ENCODE measurements at places on chromosomes 3 and 15.
A peak's percentile ranks its signal among the peaks of the same experiment; 100 is the strongest.

DNA sequence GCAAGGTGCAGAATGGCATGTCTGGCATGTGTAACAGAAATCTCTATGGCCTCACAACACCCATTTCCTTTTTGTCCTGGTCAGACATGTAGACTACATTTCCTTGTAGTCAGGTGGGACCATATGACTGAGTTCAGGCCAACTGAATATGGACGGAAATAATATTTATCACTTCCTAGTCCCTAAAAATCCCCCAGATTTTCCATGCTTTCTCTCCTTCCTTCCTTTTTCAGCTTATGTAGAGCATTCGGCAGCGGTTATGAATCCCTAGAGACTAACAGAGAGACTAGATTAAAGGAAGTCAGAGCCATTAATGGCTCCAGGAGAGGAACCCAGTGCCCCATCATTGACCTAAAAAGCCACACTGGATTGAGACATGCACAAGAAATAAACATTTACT lies 35.8 kb downstream of the SLC9A9 start:
- DNase-seq = no peak

DNA sequence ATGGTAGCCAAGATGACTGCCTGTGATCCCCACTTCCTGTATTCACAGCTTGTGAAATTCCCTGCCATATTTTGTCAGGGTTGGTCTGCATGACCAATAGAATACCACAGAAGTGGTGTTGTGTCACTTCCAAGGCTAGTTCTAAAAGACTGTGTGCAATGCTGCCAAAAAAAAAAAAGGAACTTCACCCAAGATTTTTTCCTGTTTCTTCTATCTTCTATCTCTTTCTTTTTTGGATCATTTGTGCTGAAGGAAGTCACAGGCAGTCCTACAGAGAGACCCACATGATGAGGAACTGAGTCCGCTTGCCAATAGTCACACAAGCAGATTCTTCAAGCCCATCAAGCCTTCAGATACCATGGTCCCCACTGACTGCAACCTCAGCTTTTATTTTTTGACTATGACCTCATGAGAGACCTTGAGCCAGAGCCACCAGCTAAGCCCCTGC lies 18.1 kb upstream of the RAF1 start:
- peak; percentile 77 for DNase-seq

DNA sequence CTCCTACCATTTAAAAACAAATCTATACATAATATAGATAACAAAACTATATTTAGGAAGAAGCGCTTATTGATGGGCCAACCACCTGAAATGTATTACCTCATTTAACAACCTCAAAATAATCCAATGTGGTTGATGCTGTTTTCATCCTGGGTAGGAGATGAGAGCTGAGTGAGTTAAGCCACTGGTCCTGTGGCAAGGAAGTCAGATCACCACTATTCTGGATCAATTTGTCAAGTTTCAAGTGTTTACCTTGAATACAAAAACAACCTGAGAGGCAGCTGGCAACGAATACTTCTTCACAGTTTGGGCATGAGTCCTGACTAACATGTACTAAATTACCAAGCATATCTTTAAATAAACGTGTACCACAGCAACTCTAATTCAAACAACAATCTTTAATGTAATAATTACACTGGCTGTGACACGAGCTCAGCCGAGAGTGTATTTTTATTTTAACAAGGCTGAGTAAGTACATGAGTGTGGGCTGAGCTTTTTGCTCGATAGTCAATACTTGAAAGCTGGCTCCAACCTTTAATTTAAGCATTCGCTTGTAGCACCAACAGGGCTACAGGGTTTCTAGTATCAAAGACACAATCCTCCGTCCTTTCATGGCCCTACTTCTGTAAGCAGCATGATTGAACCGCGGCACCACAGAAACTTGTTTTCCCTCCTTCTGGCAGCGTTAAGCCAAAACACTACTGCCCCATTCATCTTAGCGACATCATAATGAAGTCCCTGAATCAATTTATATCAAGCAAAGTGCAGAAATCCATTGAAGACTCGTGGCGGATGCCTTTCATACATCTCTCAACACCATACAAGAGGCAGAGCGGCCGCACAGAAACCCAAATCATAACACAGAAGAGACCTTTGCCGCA lies 93.8 kb upstream of the ICE2 start:
- DNase-seq = no peak

DNA sequence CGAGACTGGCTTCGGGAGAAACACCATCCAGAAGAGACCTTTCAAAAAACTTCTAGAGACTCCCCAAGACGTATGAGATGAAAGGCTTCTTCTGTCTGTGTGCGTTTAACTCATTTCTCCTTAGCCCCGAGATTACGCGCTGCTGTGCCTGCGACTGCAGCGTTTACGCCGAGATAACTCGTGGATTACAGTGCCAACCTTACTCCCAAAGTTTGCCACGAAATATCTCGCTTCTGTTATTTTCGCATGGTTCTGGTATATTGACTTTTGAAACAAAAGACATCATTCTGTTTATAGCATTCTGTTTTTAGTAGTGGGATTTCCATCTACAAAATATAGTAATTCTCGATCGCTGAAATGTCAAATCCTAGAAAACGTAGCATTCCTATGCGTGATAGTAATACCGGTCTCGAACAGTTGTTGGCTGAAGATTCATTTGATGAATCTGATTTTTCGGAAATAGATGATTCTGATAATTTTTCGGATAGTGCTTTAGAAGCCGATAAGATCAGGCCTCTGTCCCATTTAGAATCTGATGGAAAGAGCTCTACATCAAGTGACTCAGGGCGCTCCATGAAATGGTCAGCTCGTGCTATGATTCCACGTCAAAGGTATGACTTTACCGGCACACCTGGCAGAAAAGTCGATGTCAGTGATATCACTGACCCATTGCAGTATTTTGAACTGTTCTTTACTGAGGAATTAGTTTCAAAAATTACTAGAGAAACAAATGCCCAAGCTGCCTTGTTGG lies 467 bp downstream of the PGBD4 start:
- DNase-seq = no peak

GRCh38 chr15:40471105-40471807 lies 472 bp downstream of the CHST14 start:
- DNase-seq = peak; percentile 13

- no peak for DNase-seq
Measured at GRCh38 chr3:25520926-25521559, 93.0 kb downstream of the RARB start.

- DNase-seq = no peak
Measured at GRCh38 chr3:152076148-152076547, 192.6 kb upstream of the MBNL1 start.

DNA sequence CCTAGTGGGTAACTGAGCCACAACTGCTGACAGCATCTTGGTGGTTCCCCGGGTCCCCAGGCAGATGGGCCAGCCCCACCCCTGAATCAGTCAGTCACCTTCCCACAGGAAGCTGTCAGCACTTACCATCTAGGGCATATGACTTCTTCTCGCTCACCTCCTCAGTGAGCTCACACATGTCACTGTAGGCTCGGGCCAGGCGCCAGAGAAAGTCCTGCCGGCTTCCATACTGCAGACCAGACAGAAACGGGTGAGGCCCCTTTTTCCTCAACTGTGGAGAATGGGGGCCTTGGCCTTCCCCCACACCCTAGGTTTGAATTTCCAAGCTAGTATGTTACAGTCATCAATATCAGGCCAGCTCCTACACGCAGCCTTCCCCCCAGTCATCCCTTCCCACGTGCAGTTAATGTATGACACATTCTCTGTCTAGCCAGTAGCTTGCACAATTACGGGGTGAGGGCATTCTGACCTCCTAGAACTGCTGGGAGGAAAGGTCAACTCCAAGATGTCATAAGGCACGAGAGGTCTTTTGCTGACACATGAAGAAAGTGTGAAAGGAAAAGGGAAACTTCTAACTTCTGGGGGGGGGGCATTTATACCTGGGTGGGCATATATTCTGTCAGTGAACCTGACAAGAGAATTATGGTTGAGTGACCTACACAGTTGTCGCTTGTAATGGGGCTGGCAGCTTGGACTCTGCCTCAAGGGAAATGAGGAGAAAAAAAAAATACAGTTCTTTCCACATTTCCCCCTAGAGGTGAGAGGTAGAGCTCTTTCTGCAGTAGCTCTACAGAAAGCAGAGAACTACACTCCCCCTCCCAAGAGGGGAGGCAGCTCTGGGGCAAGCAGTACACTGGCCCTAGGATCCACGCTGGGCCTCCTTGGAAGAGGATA lies 10.9 kb downstream of the RMDN3 start:
- DNase-seq = peak; percentile 68

DNA sequence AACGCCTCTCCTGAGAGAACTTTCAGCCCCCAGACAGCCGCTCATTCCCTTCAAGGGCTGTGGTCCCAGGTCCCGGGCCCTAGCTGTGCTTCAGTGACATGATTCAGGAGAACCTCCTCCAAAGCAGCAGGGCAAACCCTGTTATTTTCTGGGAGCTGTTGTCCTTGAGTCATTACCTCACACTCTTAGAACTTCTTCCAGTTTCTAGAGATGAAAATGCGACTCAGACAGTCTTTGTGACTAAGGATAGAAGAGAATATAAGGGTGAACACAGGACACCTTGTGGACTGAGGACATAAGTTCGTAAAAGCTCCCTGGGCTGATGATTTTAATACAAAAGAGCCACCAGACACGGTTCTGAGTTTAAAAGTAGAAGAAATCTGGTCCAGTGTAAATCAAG lies 203.8 kb downstream of the RORA start:
- no peak for DNase-seq

DNA sequence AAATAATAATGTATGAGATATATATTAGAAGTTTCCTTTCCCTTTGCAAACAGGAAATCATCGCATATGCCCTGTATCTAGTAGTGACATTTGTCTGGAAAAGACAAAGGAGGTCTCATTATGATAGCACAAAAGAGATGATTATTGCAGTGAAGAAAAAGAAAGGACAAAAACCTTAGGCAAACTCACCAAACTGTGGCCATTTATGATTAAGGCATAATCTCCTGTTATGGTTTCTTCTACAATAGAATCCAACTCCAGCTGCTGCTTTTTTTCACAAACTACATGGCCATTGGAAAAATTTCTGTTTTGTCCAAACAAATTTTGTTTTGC lies 218.2 kb downstream of the ATP8B4 start:
- no peak for DNase-seq

DNA sequence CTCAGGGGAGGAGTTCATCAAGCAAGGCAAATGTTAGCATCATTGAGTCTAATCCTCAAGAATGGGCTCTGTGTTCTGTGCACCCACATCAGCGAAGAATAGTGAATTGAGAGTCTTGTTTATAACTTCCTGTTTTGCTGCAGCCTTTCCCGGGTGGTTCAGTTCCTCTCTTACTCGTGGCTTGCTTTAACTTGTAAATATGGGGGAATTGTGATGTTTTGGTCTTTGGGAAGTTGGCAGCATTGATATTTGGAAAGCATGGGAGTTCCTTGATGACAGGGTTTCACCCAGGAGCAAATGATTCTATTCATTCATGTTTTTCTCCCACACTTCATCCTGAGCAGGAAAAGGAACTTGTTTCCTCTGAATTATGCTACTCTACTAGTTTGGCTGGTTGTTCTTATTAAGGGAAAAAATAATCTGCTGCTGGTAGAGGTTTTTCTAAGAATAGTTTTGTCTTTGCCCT lies 40.4 kb downstream of the GPD1L start:
- peak; percentile 39 for DNase-seq

DNA sequence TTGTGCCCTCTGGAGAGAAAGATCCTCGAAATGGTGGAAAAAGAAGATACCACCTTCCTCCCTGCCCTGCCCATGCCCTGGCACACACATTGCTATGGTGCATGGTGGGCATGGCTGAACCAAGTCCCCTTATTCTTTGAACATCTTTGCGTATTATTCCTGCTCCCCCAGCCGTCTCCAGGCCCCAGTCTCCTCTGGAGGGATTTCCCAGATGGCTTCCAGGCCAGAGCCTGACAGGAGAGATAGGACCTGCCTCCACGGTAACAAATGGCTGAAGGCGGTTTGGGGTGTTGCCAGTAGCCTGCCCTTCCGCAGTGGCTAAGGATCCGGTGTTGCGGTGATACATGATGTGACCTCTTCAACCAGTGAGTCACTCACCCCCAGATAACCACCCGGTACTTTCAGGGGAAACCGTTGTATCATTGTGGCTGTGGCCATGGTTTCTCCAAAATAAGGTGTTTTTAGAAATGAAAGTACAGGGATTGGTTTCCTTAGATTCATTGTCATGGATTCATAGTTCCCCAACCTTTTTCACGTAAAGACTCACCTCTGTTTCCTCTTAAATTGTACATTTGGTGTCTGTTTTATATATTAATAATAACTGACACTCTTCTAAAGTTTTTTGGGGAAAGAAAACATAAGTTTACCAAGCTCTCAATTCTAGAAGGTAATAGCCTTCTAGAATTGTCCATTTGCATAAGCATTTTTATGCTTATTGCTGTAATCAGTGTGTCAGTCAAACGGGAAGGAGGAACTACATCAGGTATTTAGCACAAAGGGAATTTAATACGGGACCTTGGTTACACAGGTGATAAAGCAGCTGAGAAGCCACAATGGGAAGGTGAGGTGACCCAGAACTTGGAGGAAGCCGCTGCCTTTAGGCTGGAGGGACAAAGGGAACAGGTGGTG lies 25.9 kb downstream of the SMAD3 start:
- DNase-seq = peak; percentile 100
